ENCODE measurements at places on chromosomes 6 and 20.

- no peak for DNase-seq
These were observed 11.3 kb upstream of the CTCFL start for GRCh38 chr20:57536120-57536708.

- peak; percentile 47 for DNase-seq
These were observed 102.4 kb upstream of the HIVEP1 start for GRCh38 chr6:11909696-11910132.

DNA sequence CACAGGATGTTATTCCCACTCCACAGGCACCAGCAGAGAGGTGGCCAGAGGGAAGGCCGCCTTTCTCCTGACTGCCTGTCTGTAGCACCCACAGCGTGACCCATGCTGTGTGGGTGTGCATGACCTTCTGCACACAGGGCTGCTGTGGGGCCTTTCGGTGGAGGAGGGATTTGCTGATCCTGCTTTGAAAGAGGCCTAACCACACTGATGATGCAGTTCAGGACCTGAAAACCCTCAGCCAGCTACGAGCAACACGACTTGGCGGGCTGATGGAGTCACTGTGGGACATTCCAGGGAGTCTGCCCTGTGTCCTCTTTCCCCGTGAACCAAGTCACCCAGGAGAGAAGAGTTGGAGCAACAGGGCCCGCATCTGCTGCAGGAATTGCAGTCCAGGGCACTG, 49.1 kb downstream of the SYTL3 start:
- DNase-seq: no peak

GRCh38 chr6:3380344-3381232, 76.3 kb downstream of the SLC22A23 start:
- DNase-seq: no peak

DNA sequence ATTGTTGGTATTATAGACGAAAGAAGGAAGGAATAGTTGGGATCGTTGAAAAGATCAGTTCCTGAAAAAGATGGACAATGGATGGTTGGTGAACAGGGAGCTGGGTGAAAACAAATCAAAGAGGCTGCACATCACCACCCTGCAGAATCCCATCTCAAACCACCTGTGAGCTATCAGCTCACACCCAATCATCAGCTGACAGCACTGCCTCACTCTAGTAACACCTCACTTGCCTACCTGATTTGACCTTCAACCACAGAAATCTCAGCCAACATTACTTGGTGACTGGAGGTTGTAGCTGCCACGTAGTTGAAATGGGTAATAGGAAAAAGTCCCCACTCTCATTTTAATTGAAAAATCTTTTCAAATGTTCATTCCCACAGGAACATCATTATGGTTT, 101.8 kb upstream of the DST start:
- no peak for DNase-seq

- no peak for DNase-seq
These were observed 22.8 kb upstream of the BHLHE23 start for GRCh38 chr20:63029358-63030121.

DNA sequence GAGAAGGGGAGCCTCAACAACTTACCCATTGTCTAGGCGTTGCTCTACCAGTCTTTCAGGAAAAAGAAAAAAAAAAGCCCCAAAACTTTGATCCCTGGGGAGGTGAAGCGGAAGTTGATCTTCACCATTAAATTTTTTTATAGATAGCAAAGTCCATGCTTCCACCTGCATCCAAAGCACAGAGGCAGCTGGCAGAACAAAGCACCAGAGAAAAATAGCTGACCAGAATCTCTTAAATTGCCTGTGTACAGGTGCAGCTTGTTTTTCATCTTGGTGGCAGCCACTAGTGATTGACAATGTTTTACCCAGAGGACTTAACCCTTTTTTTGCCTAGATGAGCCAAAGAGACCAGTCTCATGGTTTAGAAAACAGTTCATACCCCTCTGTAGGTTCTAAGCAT, 86.0 kb downstream of the MYB start:
- DNase-seq: no peak

Measured in skeletal muscle cell (primary cell).